Chondrocyte (in vitro differentiated cells): ENCODE measurements at places on chromosomes 1 and 21. TPM values are rescaled to one million over a fixed set of nuclear protein-coding genes. Genes with fewer than 3 reads are reported as not detected.

DCST1 gene
- total RNA-seq, result not detected in 3 replicates

FCGR2B gene
- not detected in 3 replicates for total RNA-seq

RPS6KA1 gene
- total RNA-seq, result 3.6 to 6.3 TPM (median 4.4 TPM) in 3 replicates

CEP170 gene
- 101 to 109 TPM (median 108 TPM) in 3 replicates for total RNA-seq

PYHIN1 gene
- not detected in 3 replicates for total RNA-seq

SPEN gene
- 38.4 to 49.7 TPM (median 39.4 TPM) in 3 replicates for total RNA-seq

ERICH3 gene
- total RNA-seq, result not detected in 3 replicates

FAM43B gene
- total RNA-seq, result 0.52 to 2.5 TPM (median 0.82 TPM) in 3 replicates

WNT9A gene
- total RNA-seq, result 2.5 to 4.2 TPM (median 2.7 TPM) in 3 replicates

TNFRSF18 gene
- not detected in 3 replicates for total RNA-seq

SLC44A5 gene
- total RNA-seq, result 0.18 to 0.39 TPM (median 0.20 TPM) in 3 replicates

FCRL5 gene
- total RNA-seq, result not detected in 3 replicates

TRPM2 gene
- total RNA-seq, result 0.21 to 0.32 TPM in 2 of 3 replicates, not detected in the other

MSH4 gene
- total RNA-seq, result 0.20 to 0.48 TPM in 2 of 3 replicates, not detected in the other

AJAP1 gene
- total RNA-seq, result 0.73 TPM in 1 of 3 replicates, not detected in the others

LCE3C gene
- total RNA-seq, result not detected in 3 replicates

LCE3E gene
- total RNA-seq, result not detected in 3 replicates

ACTRT2 gene
- not detected in 3 replicates for total RNA-seq
